Bone marrow (tissue), 2 donors: ENCODE measurements at places on chromosomes 13 and 19.

GRCh38 chr19:42024622-42025111, 30.6 kb upstream of the ATP1A3 start:
- DNase-seq, result no peak

DNA sequence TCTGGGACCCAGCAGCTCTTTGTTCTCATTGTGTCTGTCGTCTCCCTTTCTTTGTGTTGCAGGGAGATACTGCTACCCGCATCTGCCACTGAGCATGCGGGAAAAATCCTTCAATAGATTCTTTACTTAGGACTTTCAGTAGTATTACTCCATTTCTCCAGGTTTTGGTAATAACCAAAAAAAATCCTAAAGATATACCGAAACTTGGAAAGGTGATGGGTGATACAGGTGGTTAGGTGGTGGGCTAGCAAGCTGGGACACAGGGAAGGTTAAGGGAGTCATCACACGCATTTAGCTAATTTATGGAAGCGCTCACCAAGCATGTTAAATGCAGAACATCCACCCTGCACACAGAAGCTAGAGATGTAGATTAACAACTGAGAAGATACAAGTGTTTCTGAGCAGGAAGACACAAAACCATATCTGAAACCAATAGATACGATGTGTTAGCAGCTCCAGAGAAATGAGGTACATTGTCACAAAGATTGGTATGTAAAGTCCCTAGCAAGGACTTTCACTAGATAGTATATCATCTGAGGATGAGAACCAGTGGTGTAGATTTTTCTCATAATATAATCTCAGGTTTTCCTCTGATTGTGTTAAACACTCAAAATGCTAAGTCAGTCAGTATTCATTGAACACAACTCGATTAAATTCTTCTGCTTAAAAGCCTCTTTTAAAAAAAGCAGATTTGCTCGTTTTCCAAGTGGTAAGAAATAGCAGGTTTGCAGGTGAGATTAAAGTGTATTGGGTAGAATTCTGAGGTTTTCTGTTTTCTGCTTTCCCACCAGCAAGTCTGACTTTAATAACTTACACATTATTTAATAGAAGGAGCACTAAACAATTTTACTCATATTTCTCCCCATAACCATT, 1.2 kb upstream of the SLAIN1 start:
- DNase-seq, result no peak

- DNase-seq, result no peak
Observed at GRCh38 chr13:109816112-109816807, 29.9 kb upstream of the IRS2 start.

- DNase-seq, result no peak
Observed at GRCh38 chr19:50512112-50512998, 1.4 kb downstream of the ASPDH start.

GRCh38 chr19:16585808-16586476, 13.7 kb upstream of the SLC35E1 start:
- peak; percentile 23 for DNase-seq

GRCh38 chr13:23901365-23901764, 4.1 kb upstream of the C1QTNF9B start:
- DNase-seq, result no peak

- no peak for DNase-seq
Observed at GRCh38 chr13:59653916-59654315, 509.8 kb downstream of the DIAPH3 start.

DNA sequence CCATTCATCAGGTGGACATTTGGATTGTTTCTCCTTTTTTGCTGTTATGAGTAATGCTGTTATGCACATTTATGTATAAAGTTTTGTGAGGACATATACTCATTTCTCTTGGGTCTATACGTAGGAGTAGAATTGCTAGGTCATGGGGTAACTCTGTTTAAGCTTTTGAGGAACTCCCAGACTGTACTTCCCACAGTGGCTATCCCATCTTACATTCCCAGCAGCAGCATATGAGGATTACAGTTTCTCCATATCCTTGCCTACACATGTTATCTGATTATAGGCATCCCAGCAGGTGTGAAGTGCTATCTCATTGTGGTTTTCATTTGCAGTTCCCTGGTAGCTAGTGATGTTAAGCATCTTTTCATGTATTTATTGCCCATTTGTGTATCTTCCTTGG, 5.9 kb downstream of the ZSCAN22 start:
- no peak for DNase-seq

DNA sequence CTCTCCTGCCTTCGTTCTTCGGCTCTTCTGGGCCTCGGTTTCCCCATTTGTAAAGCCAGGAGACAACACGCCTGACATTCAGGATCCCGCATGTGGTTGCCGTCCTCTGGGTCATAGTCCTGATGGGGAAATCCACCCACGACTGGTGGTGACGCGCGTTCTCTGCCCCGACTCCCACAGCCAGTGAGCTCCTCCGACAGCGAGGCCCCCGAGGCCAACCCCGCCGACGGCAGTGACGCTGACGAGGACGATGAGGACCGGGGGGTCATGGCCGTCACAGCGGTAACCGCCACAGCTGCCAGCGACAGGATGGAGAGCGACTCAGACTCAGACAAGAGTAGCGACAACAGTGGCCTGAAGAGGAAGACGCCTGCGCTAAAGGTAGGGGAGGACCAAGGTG, 16.4 kb downstream of the HDGFL2 start:
- DNase-seq, result no peak

GRCh38 chr13:44537248-44537647, 38.9 kb downstream of the TSC22D1 start:
- DNase-seq, result no peak

- DNase-seq, result no peak
Observed at GRCh38 chr13:43363156-43363953, 340.0 kb downstream of the DNAJC15 start.

- DNase-seq, result no peak
Observed at GRCh38 chr13:99377641-99378040, 70.4 kb upstream of the GPR183 start.

- DNase-seq, result no peak
Observed at GRCh38 chr13:35727881-35728280, 251.4 kb upstream of the MAB21L1 start.

DNA sequence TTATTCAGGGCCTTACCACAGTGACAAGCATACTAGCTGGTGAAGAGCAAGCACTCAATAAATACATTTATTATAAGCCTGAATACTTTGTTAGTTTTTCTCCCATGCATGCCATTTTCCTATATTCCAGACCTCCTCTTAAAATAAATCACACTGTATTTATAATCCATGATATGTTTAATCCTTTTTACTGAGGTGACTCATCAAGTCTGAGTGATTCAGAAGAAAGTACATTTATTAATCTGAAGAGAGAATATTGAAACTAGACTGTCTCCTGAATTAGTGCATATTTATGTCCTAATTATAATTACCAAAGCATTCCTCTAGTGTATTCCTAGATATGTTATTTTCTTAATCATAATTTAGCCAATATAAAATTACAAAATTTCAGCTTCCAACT, 323.3 kb downstream of the NALCN start:
- no peak for DNase-seq

- DNase-seq, result no peak
Observed at GRCh38 chr13:109301726-109302125, 484.7 kb downstream of the IRS2 start.
